RCC 7860 (cell line): ENCODE measurements at places on chromosomes 4 and X.

DNA sequence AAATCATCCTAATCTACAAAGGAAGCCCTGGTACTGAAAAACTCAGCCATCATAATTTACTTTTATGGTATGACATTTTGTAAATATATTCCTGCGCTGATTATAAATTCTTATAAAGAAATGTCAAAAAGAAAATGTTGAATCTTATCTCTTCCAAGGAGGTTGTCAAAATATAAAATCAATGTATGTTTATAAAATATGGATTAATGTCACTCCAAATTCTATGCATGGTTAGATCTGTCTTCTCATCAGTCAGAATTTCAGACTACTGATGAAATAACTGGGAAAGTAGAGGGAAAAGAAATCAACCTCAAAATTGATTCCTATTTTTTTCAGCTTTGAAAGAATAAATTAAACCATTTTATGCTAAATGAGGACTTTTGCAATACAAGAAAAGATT is 120.0 kb upstream of the MAB21L2 start:
- no peak for DNase-seq

DNA sequence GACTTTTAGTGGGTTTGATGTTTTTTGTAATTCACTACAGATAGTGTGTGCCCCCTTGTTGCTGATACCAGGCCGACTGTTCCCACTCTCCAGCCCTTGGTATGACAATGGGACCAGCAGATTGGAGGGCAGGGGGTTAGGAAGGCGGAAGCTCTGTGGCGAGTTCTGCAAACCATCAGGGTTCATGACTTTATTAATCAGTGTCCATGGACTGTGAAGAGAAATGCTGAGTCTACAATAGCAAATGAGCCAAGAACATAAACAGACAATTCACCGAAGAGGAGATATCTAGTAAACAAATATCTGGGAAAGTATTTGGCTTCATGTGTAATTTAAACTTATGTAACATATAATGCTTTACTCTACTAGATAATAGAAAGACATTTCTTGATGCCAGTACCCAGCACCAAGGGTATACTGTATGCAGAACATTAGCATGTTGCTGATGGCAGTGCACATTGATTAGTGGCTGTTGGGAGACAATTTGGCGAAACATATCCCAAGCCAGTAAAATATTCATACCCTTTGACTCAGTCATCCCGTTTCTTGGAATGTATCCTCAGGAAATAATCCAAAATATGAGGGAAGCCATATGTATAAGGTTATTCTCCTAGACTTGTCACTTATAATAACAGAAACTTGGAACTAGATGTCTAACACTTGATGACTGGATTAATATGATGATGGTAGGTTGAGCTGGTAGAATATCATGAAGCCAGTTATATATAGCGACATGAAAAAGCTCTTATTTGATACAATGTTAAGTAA is 169.4 kb downstream of the PTTG2 start:
- DNase-seq = no peak

GRCh38 chr4:6423575-6423974 is 48.8 kb downstream of the PPP2R2C start:
- DNase-seq = no peak

DNA sequence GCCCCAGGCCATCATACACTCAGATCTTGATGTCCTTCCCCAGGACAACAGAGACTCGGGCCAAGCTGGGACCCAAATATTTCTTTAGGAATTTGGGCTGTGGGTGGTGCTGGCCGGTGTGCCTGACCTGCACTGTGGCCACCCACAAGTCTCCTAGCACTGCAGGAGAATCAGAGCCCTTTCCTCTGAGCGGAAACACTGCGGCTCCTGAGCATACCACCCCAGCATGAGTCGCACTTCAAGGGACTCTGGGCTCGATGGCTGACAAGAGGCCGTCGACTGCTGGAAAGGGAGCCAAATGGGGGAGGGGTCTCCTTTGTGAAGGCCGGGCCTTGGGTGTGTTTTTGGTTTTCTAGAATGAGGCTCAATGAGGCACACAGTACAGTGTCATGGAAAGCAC is 13.0 kb upstream of the IRAK1 start:
- DNase-seq = no peak

DNA sequence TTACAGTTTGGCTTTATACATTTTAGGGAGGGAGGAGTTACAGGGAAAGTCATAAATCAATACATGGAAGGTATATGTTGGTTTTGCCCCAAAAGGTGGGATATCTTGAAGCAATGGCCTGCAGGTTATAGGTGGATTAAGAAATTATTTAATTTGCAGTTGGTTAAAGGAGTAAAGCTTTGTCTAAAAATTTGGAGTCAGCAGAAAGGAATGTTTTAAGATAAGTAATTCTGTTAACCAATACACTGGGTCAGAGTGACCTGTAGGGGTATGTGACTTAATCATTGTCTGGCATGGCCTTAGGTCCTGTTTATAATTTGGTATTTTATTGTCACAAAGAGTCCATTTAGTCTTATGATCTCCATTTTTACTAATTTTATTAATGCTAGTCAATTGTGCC is 115.0 kb downstream of the AGTR2 start:
- DNase-seq = no peak

GRCh38 chr4:179437962-179438361 is 1995.7 kb upstream of the AGA start:
- DNase-seq = no peak

GRCh38 chr4:1072830-1073446 is 40.4 kb downstream of the RNF212 start:
- DNase-seq = peak; percentile 43

DNA sequence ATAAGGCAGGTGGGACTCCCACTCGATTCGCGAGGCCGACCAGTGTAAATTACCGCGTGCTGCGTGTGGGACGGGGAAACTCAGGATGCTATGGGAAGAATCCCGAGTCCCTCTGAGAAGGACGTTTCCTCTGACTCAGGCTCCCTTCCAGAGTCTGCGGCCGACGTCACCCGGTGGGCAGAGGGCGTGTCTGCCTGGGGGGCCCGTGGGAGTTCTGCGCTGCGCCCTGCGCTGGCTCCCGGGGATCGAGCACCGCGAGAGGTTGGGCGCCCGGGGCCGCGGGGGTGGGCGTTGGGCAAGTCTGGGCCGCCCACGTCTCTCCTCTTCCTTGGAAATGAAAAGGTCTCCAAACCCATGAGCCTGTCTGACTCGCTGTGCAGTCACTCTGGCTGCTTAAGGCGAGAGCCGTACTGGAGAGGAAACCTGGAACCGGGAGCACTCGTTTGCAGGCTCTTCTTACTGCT is 568 bp downstream of the NIPAL1 start:
- DNase-seq = peak; percentile 33

GRCh38 chrX:16418650-16419049 is 231.3 kb upstream of the S100G start:
- no peak for DNase-seq

- no peak for DNase-seq
Observed at GRCh38 chr4:151147000-151147399, 47.6 kb downstream of the RPS3A start.

DNA sequence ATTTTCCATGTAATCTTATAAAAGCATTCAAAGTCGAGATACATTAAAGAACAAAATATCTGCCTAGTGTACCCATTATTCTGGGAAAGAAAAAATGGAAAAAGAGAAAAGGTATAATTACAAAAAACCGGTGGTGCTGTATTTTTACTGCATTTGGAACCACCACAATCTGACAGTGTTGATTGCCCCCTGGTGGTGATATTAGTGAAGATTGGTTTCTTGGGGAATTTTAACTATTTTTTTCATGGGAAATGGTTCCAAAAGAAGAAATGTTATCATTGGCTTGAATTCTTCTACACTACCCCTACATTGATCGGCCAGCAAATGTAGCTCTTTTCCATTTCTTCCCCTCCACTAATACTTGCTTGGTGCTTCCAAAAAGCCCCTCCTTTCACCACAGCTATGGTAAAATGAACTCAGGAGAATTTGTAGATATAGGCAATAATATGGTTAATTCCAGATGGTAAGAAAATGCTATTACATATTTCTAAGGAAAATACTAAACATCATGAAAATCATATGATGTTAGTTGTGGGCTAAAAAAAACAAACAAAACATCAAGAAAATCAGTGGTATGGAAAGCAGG is 50.0 kb downstream of the COX18 start:
- peak; percentile 15 for DNase-seq

GRCh38 chrX:125532411-125533089 is 212.9 kb downstream of the TEX13C start:
- no peak for DNase-seq

GRCh38 chr4:170169699-170170098 is 79.9 kb upstream of the AADAT start:
- no peak for DNase-seq

DNA sequence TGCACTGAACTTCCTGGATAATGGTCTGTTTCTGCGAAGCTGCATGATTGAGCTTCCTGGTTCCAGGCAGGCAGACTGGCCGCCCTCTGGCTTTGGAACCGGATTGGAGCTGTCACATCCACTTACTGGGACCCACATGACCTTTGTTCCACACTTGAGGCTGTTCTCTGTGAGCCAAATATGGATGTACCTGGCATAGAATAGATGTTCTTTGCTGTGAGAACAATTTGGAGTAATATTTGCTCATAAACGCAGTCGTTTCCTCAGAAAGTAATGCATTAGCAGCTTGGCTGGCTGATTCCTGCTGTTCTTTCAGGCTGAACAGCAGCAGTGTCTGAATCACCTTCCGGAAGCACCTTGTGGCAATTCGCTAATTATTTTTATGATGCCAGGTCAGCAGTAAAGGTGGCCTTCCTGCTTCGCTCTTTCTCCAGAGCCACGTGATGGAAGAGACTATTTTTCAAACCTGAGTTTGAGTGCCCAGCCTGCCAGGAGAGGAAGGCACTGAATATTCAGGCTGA is 78.1 kb upstream of the BOD1L1 start:
- DNase-seq = peak; percentile 76

- no peak for DNase-seq
Observed at GRCh38 chr4:140777894-140778293, 21.7 kb upstream of the TBC1D9 start.

DNA sequence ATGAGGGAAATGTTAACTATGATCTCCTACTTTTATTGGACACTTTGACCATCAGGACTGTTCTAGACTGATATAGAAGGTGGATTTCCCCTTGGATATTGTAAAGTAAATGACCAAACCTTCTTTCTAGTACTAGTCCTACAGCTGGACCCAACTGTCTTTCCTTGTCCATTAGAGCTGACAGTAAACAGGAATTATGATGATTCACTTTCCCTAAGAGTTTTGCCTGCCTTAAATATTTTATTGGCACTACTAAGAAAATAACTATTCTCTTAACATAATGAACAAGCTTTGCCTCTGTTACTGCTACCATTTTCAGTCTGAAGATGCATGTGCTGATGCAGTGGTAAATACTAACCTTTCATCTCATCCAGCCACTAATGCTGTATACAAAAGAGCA is 915.4 kb downstream of the CENPC start:
- no peak for DNase-seq

DNA sequence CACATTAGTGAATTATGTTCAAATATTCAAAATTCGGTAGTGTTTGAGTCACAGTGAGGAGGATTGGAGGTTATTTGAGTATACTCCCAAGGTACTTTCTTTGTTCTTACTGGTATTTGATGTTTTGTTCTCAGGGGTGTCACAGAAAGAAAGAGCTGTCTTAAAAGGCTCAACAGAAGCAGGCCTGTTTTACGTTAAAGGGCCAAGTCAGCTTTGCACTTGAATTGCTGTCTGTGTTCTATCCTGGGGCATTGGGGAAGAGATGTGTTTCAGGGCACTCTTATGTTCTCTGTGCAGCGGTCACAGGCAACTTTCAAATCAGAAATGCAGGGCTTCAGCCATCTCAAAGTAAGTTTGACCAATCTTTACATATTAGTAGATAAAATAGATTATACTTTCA is 1113.1 kb upstream of the LCORL start:
- no peak for DNase-seq

GRCh38 chr4:172982151-172982590 is 186.4 kb upstream of the GALNT7 start:
- DNase-seq = no peak

DNA sequence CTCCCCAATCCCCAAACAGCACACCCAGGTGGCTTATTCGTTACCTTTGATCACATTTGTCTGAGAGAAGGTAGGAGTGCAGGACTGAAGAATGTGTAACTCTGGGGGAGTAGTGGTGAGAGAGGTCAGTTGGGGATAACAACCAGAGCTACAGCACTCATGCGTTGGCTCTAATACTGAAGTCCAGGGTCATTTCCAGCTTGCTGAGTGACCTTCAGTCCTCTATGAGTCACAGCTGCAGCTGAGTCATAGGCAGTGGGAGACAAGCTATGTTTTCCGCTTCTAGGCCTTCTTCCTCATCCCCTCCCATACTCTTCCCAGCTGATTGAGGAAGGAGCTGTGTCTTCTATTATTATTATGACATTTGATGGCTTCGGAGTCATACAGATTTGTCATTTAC is 31.6 kb upstream of the CT47C1 start:
- peak; percentile 68 for DNase-seq

DNA sequence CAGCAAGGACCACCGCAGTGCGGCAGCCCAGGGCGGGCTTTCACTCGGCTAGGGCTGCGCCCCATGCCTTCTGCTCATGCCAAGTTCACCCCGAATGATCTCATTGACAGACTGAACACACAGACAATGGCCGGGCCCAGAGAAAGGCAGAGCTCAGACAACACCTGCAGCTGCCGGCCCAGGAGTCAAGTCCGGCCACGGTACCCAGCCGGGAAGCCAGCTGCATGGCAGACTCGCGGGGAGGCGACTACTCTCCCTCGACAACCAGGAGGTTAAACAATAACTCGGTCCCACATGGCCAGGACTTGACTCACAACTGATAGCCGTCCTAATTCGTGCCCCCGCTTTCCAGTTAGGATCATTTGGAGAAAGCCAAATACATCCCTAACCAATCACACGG is 50.4 kb downstream of the ABLIM2 start:
- no peak for DNase-seq

DNA sequence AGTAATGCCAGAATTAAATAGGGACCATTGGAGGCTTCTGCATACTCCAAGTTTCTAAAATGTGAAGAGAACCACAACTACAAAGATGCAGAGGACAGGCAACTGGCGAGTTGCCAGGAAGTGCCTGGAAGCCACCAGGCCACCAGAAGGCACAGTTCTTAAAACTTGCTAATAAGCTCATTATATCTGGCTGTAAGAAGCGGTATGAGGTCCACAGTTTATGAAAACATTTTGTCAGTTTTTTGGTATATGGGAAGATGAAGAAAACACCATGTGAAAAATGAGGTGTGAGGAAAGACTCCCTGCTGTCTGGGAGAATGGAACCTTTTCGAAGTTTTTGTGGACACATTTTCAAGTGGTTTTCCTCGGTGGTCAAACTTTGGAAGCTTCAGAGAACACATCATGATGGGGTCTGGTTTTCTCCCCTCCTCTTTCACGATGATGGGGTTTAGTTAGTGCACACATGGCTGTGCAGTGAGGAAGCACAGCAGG is 202.7 kb downstream of the NR3C2 start:
- no peak for DNase-seq

GRCh38 chrX:10519761-10520160 is 100.6 kb downstream of the MID1 start:
- DNase-seq = no peak

- DNase-seq = no peak
Observed at GRCh38 chr4:140556372-140557085, 12.2 kb downstream of the UCP1 start.

GRCh38 chrX:45840411-45840950 is 639.8 kb upstream of the DIPK2B start:
- DNase-seq = no peak
